ENCODE measurements at places on chromosomes 16 and 17.

DNA sequence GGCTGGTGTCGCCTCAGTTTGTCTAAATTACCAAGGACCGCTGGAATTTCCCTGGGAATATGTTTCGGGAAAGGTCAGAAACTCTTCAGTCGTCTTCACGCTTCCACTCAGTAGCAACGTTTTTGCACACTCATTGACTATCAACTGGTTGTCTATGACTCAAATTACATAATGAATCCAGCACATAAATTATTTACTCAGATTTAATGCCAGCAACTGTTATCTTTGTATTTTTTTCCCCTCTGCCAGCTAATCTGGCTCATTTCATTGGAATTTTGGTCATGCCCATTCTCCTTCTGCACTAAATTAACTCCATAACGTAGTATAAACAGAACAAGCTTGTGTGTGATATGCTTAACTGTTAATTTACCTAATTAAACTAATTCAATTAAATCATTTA, 372.7 kb upstream of the ZFHX3 start:
- DNase-seq = no peak

DNA sequence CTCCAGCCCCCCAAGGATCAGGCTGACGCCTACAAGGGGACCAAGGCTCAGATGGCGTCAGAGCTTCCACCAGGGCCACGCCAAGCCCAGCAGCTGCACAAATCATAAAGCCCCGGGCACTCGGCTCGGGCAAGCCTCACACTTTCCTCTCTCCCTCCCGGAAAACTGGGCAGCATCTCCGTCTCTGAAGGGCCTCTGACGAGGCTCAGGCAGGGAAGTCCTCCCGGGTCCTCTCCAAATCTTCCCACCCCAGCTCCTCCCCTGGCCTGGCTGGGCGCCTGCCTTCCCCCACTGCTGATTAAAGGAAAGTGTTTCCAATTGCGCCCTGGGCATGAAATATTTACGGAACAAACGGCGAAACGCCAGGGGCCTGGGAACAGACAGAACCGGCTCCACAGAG, 38.5 kb downstream of the PIEZO1 start:
- no peak for DNase-seq

DNA sequence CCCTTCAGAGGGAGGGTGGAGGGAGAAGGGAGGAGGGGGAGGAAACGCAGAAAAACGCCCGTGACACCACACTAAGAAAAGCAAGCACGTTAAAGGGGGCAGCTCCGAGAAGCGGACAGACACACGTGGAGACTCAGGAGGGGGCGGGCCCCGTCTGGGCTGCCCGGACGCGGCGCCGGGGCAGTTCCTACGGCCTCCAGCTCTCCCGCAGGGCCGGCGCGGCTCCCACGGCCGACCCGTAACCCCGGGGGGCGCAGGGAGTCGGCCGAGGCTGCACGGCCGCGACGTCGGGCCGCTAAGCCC, 362 bp downstream of the KLHDC4 start:
- DNase-seq = no peak

GRCh38 chr17:33028778-33029177, 37.1 kb downstream of the SPACA3 start:
- no peak for DNase-seq

GRCh38 chr17:80441598-80442322, 26.8 kb downstream of the ENDOV start:
- DNase-seq = no peak

DNA sequence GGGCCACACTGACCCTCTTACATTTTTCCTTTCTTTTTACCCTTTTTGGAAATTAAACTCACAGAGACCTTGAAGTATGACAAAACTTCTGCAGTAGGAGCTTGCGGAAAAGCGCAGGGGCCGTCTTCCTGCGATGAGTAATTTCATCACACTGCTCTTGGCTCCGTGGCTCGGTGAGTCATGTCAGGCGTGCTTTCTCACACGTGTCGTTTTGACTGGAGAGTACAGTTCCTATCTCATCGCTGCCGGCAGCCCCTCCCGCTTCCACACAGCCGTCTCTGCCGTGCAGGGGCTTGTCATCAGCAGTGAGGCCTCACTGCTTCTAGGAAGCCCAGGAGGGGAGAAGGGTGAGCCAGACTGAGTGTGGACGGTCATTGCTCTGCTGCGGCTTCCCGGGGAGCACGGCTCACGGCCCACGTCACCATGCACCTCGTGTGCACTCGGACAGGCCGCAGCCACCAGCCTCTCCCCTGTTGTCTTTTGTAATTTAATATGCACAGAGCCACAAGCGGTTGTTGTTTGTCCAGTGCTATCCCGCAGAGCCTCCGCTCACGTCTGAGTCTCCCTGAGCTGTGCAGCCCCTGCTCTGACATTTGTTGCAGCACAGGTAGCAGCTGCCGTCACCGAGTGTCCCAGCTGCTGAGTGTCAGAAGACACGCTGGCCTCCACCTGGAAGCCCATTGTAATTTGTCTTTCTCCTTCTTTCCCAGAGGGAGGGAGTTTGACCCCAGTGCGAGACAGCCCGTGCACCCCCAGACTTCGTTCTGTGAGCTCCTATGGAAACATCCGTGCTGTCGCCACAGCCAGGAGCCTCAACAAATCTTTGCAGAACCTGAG, 99.4 kb upstream of the CHMP6 start:
- peak; percentile 99 for DNase-seq

All from astrocyte of the spinal cord (primary cell).